Stimulated activated CD4-positive, alpha-beta T cell treated with anti-CD3 and anti-CD28 coated beads, Interleukin-12 subunit alpha, Interleukin-12 subunit beta, amount 100 ng/mL, for 4 hours (primary cell): ENCODE measurements at places on chromosomes 7 and 10.

DNA sequence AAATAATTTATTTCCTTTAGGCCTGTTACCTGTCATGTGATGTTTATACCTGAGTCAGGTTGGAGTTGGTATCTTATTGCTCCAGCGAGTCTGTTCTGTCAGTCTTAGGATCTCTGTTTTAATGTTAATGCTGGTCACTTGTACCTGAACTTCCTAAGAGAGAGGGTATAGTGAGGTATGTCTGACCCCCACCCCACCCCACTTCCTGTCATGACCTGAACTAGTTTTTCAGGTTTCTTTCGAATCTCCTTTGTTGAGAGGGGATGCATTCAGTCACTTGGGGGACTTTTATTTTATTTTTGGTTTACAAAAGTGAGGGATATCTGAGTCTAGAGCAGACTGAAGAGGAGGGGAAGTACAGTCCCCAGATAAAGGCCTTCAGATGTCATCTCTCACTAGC lies 769.0 kb upstream of the COBL start:
- no peak for DNase-seq

GRCh38 chr7:142181966-142182365 lies 70.4 kb downstream of the MGAM2 start:
- no peak for DNase-seq

- DNase-seq, result no peak
Observed at GRCh38 chr7:52685333-52685732, 350.1 kb upstream of the POM121L12 start.

DNA sequence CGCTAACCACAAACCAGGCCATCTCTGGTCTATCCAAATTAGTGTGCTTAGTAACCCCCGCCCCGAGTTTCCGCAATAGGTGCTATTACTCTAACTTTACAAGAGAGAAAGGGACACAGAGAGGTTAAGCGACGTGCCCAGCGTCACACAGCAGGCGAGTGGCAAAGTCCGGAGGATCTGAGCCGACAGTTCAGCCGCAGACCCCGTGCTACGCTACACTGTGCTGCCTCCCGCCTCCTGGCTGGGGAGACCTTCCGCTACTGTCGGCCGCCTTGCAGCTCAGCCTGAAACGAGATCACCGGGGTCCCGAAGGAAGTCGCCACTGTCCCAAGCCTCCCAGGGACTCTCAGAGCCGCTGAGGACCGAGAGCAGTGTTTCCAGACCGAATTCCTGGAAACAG lies 799 bp downstream of the INTS1 start:
- DNase-seq, result no peak

- DNase-seq, result no peak
Observed at GRCh38 chr10:81216949-81217348, 658.0 kb upstream of the NRG3 start.

DNA sequence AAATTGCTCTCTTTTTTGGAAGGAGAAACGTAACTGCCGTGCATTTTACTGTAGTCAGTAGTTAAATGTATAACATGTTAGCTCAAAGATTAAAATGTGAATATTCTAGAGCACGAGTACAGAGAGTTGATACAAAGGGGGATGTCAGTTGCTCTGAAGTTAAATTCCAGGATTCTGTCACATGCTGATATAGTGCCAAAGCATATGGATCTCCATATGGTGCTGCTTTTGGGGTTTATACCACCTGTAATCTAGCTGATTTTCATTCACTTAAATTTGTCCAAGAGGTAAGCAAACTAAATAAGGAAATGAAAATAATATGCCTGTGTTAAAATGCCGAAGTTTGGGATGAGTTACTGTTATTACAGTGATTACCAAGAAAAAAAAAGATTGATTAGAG lies 298.6 kb downstream of the EXOC4 start:
- no peak for DNase-seq

- no peak for DNase-seq
Observed at GRCh38 chr7:26275213-26275612, 16.4 kb upstream of the SNX10 start.

DNA sequence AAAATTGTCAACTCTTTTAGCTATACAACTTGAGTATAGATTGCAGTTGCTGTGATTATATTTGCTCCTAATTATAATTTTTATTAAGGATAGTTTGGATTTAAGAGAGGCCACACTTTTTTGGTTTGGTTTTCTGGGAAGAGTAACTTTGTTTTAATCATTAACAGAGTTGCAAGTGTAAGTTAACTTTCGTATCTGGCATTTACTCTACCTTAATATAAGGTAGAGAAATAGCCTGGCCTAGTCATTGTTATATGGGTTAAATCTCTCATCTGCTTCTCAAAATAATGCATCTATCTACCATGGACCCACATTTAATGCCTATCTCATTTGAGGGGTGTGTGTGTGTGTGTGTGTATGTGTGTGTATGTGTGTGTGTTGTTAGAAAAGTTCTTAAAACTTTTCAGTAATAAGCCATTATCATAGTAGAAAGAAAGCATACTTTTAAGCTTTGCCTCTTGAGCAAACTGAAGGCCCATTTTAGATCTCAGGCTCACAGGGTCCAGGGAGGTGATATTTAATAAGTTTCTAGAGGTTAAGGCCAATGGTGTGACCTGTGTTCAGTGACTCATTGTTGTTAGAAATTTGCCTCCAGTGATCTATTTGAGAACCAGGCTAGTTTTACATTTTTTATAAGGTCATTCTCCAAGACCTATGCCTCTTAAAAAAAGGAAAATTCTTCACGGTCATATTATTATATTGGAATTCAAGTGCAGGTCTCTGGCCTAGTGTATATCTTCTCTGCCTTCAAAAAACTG lies 10.9 kb upstream of the TEX47 start:
- no peak for DNase-seq

DNA sequence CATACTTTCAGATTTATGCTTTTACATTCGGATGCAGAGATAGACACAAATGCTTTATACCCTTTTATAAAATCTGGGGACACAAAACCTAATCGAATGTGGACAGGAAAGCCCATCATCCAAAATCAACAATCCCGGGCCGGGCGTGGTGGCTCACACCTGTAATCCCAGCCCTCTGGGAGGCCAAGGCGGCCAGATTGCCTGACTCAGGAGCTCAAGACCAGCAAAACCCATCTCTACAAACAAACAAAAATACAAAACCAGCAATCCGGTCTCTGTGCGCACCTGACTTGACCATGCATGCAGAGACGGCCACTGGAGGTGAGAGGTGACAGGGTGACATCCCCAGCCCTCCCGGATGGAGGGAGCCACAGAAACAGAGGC lies 13.5 kb downstream of the COBL start:
- DNase-seq, result no peak

- DNase-seq, result no peak
Observed at GRCh38 chr7:132553031-132553430, 23.2 kb downstream of the PLXNA4 start.

DNA sequence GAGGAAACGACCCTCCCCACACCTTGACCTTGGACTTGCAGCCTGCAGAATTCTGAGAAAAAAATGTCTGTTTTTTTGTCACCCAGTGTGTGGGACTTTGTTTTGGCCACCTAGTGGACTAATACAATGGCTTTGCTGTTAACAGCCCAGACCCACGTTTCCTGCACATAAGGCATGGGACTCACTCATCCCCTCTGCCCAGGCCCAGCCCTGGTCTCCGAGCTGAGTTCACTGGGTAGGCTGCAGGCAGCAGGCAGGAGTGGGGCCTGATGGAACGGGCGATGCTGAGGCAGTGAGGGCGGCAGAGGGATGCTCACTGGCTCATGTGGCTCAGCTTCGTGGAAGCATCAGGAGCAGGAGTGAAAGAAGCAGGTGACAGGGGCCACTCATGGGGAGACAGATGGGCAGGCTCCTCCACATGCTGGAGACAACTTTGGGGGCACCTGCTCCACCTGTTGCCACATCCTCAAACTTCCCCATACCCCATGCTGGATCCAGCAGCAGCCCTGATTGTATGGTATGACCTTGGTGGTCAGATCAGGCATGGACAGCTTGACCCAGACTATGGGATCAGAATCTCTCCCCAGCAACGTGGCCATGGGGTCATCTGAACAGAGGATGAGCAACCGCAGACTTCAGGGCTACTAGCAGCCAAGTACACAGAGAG lies 65.8 kb upstream of the ANTXRL start:
- DNase-seq, result no peak

GRCh38 chr7:30649717-30650420 lies 32.4 kb downstream of the CRHR2 start:
- DNase-seq, result no peak

- DNase-seq, result no peak
Observed at GRCh38 chr7:136998495-136998894, 130.0 kb downstream of the CHRM2 start.

- no peak for DNase-seq
Observed at GRCh38 chr10:20006169-20006870, 190.1 kb downstream of the PLXDC2 start.

GRCh38 chr10:119252051-119252465 lies 44.7 kb downstream of the GRK5 start:
- DNase-seq, result no peak

- DNase-seq, result no peak
Observed at GRCh38 chr7:40808378-40808942, 673.7 kb downstream of the SUGCT start.

DNA sequence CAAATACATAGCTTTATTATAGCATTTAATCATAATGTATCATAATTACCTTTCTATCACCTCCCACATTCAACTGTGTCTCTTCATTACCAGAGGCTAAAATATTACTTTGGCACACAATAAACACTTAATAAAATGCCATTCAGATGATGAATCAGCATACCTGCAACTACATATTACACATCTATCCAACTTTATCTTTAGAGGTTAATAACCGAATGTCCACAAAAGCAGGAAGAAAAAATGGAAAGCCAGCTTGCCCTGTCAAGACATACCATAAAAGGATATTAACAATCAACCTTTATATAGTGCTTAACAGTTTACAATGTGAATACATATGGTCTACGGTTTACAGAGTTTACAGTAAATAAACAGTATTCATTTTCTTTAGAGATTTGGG lies 12.7 kb downstream of the CACUL1 start:
- DNase-seq, result no peak

DNA sequence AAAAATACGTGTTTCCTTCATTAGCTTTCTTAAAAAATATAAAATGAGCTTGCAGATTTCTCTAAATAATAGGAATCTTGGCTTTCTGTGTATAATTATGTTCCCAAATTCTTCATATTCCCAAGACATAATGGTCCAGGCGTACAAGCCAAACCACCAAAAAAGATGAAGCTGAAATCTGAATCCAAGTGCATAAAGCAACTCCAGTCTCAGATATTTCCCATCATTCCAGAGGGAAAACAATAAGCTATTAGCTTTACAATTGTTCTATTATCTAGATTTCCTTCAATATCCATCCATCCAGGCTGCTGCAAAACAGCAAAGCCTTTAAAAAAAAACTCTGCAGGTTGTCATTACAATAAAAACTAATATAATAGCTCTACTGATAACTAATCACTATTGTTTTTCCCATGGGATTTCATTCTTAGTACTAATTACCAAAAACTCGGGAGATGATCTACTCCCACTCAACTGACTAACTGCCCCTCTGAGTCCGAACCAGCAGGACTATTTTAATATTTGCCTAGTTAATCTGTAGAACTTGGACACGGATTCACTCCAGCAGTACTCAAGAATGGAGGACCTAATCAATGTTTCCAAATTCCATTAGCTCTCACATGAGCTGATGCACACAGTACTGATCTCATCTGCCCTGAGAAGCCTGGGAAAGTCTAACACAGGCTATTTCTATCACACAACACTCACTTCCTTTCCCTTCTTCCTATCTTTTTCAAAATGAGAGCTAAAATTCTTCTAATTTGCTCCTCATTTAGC lies 108.9 kb upstream of the ASAH2 start:
- DNase-seq, result no peak

GRCh38 chr10:31098046-31098445 lies 66.4 kb upstream of the ZNF438 start:
- DNase-seq, result no peak

DNA sequence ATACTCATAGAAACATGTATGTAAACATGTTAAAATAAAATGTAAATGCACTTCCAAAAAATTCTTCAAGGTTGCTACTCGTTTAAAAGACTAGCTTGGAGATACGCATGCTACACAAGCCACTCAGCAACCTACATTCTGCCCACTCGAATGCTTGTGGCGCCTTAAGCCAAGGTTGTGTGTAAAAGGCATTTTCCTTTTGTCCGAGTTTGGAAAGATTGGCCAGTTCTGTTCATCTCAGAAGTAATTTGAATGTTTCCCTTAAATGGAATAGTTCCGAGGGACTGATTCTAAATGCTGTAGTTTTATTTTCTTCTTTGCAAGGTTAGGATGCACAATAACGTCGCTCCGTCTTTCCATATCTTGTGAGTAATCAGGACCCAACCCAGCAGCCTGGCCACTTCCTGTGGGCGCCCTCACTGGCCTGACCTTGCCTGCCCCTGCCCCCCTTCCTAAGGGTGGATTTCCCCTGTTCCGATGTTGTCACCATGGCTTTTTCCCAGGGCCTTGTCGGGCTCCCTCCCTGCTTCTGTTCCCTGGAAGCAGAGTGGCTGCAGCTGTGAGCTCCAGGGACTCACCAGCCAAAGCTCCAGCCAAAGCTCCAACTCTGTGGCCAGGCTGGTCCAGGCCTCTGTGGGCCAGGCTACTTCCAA lies 70.6 kb downstream of the PTPRE start:
- DNase-seq, result no peak

DNA sequence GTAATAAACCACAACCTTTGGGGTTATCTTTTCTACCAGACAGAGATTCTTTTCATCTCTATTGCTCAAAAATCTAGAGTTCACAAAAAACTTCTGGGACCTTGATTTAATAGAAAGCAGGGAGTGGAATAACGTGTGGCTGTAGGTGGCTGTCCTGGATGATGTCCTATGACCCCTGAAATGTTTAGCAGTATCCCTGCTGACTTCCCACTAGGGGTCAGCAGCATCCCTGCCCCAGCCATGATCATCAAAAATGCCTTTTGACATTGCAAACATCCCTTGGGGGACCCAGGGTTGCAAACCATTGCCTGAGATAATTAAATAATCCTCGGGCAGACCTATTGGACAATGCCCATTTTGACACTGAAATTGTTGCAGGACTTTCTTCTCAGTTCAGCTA lies 177.1 kb downstream of the USP6NL start:
- no peak for DNase-seq

- DNase-seq, result no peak
Observed at GRCh38 chr7:155360495-155361345, 63.0 kb downstream of the INSIG1 start.

- DNase-seq, result no peak
Observed at GRCh38 chr10:78619896-78620295, 448.9 kb upstream of the ZMIZ1 start.

GRCh38 chr7:22551768-22552513 lies 52.0 kb upstream of the STEAP1B start:
- DNase-seq, result no peak

DNA sequence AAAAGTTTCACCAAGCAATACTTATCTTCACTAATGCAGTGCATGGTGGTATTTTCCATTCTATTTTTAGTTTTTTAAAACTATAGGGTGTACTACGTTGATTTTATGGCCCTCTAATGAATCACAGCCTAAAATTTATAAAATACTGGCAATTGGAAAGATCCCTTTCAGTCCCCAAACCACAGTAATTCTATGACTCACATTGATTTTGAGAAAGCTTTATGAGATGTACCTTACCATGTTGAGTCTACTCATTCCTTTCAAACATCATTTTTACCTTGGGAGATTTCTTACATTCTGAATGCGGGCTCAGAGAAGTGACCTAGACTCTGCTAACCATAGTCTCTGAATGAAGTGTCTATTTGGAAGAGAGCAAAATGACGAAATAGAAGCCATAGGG lies 141.6 kb downstream of the GPR85 start:
- DNase-seq, result no peak

GRCh38 chr7:73549176-73549575 lies 8.3 kb downstream of the BCL7B start:
- DNase-seq, result no peak
